ENCODE measurements at places on chromosomes 13 and 19. TPM values are rescaled to one million over a fixed set of nuclear protein-coding genes. Genes with fewer than 3 reads are reported as not detected.

ESD gene
- 75.2 TPM for total RNA-seq

GRCh38 chr19:34838753-34839431, 65.9 kb upstream of the ZNF599 start:
- no peak overlapping the region for H3K27ac ChIP-seq
- peak; percentile 18 for DNase-seq
- no peaks in the 10 kb centered on the region for H3K36me3 ChIP-seq
- H3K27me3 ChIP-seq = no peaks in the 10 kb centered on the region
- peak overlapping the region; percentile 18 for H3K4me3 ChIP-seq
- no peaks in the 10 kb centered on the region for H3K4me1 ChIP-seq

- no peaks in the 10 kb centered on the region for H3K27me3 ChIP-seq
- peaks cover 83% of the 10 kb centered on the region for H3K36me3 ChIP-seq
- no peak for DNase-seq
These were observed 19.7 kb downstream of the VRK3 start for GRCh38 chr19:50005428-50005827.

GRCh38 chr19:10408511-10409283, 5.4 kb upstream of the CDC37 start:
- peaks cover 3% of the 10 kb centered on the region for H3K27me3 ChIP-seq
- no peak overlapping the region for H3K27ac ChIP-seq
- no peak for DNase-seq
- H3K36me3 ChIP-seq = no peaks in the 10 kb centered on the region
- H3K4me3 ChIP-seq = no peak overlapping the region

DNA sequence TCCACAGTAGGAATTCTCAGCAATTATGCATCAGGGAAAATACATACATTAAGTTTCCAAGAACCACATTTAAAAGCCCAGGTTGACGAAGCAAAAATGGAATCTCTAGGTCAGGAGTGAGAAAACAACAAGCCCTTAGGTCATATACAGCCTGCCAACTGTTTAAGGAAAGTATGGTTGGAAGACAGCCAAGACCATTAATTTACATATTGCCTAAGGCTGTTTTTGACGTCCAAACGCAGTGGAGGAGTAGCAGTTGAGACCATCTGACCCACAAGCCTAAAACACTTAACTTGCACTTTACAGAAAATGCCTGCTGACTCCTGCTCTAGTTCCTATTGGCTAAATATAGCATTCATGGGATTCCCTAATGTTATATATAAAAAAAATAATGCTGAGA, 299.0 kb downstream of the ITGBL1 start:
- H3K4me1 ChIP-seq = no peaks in the 10 kb centered on the region
- H3K4me3 ChIP-seq = no peak overlapping the region
- no peak overlapping the region for H3K27ac ChIP-seq
- H3K36me3 ChIP-seq = no peaks in the 10 kb centered on the region
- no peak for DNase-seq
- no peaks in the 10 kb centered on the region for H3K27me3 ChIP-seq
